ENCODE measurements at places on chromosomes 2 and 18.

DNA sequence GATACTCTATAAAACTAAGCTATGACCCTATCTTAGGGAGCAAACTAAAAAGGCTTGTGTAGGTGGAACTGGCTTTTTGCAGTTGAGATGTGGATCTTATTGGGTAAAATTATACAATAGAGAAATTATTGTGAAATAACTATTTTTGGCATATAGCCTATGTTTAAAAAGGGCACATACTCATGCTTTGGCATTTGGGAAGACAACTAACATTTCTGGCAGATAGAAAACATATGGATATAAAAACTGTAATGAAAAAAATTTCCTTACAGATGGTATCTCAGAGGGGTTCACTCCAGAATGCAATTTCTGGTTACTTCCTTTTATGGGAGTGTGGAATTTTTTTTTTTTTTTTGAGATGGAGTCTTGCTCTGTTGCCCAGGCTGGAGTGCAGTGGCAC lies 120.1 kb upstream of the CCDC195 start:
- no peak for DNase-seq

- no peak for DNase-seq
Observed at GRCh38 chr2:130243359-130243758, 45.1 kb upstream of the TUBA3E start.

DNA sequence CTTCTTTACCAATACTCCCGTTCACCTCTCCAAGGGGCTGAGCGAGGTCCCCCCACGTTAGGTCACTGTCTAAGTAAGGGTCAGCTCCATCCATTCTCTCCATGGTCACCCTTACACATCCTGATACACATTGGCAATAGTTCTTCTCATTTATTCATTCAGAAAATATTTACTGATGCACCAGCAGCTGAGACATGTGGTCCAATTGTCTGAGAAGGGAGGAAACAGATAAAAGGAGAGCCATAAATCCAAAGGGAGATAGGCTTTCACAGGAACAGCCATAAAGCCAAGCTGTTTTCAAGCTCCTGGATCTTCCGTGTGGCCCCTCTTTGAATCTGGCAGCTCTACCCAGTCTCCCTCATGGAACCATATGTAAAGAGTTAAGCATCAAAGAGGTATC lies 121.2 kb downstream of the TXNL1 start:
- no peak for DNase-seq

DNA sequence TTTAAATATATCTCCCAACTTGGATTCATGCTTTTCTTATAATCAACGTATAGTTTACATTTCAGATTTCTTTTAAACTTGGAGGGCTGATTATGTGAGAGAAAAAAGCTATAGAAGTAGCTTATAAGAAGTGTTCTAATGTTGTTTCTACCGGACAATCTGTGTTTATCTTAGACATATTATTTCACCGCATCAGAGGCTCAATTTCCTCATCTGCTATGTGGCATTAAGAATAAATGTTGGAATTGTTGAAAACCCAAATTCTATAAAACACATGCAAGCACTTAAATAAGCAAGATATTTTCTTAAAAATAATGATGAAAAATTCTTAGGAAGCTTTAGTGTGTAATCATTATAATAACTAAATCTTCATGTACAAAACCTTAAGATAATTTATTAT lies 407.9 kb downstream of the HRH4 start:
- no peak for DNase-seq

- DNase-seq: peak; percentile 6
Observed at GRCh38 chr2:60515721-60516226, 37.7 kb downstream of the BCL11A start.

- no peak for DNase-seq
Observed at GRCh38 chr2:46323730-46324129, 26.5 kb downstream of the EPAS1 start.

- DNase-seq: no peak
Observed at GRCh38 chr2:88296247-88296646, 126.1 kb downstream of the THNSL2 start.

DNA sequence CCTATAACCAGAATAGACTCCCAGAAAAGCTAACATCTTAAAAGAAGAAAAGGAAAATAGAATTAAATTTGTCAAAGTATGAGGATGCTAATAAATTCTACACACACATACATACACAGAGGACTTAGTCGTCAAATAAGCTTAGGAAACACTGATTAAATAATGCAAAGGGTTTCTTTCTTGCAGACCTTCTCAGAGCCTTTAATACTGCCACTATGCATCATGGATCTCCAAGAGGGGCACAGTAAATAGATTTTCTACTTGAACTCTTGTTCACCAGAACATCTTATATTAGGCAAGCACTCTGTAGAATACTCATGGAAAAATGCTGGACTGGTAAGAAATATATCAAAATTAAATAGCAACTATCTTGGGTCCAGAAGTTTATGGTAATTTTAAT lies 69.4 kb downstream of the ANKRD44 start:
- DNase-seq: no peak

GRCh38 chr2:121862286-121862685 lies 106.8 kb downstream of the TSN start:
- no peak for DNase-seq

DNA sequence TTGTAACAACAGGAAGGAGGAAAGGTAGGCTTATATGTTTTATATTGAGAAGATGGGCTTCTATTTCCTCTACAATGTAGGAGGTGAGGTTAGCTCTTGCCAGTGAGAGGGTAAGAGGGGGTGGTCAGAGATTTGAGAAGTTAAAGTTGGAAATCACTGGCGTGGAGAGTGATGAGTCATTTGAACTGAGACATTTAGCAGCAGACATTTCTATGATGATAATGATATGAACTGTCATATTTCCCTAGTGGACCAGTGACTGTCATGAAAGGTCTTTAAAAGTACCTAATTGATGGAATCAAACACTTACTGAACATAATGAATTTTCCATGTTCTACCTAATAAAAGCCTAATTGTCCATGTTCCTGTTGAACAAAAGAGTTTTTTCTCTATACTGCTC lies 126.1 kb downstream of the FAM161A start:
- no peak for DNase-seq

DNA sequence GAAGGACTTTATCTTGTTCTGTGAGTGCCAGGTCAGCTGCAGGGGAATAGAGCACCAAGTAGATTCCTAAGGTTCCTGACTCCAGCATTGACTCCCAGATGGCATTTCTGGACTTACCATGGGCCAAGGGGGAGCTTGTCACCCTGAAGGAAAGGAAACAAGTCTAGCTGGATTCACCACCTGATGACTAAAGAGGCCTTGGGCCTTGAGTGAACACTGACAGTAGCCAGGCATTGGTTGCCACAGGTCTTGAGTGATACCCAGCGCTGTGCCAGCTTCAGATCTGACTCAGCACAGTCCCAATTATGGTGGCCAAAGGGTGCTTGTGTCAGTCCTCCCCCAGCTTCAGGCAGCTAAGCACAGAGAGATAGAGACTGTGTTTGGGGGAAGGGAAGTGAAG lies 40.1 kb upstream of the CAPN13 start:
- DNase-seq: no peak

GRCh38 chr2:155218945-155219344 lies 520.5 kb downstream of the KCNJ3 start:
- DNase-seq: no peak

DNA sequence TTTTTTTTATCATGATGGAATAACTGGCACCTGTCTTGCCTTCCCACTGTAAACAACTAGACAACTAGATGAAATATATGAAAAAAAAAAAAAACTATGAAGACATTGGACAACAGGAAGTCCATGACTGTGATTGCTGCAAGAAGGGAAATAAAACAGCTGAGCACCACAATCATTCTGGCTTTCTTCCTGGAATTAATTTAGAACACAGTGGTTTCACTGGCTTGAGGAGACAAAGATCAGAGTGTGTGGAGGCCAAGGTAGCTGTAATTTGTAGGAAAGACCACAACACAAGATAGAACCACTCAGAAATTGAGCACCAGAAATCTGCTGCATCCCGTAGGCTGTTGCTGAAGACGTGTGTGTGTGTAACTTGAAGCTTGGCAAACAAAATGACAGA lies 121.1 kb upstream of the PID1 start:
- DNase-seq: no peak

DNA sequence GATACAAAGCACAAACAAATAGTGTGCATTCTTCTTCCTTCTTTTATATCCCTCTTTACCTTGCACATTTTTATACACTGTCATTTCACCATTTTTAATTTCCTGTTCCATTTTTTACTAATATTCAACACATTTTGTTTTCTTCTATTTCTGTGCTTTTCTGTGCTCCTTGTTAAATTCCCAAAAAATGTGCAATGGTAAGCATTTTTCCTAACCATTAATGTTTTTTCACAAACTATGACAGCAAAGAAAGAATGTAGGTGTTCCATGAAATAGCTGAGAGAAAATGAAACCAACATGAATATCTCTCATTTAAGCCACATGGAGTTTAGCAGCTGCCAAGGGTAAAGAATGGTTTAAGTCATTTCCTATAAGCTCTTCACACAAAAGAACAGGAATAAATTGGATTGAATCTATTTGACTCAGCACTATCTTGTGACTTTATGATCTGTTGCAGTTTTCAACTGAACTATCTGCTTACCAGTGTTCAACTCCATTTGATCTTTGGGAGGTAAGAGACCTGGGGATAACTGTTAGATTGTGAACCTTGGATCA lies 145.7 kb upstream of the CDH19 start:
- DNase-seq: no peak

- DNase-seq: no peak
Observed at GRCh38 chr2:170498619-170499018, 216.5 kb upstream of the SP5 start.
